ENCODE measurements at places on chromosomes 5 and 9.

DNA sequence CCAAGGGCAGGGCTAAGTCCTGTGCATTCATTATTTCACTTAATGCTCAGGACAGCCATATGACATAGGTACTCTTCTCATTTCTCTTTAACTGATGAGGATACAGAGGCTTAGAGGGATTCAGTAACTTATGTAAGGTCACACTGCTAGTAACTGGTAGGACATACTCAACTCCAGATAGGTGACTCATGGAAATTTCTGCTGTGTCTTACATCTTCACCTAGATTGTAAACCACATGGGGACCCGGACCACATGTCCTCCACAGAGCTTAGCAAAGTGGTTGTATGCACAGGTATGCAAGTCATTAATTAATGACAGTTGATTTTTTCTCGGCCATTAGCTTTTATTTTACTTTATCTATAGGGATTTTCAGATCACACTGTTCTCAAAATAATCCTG lies 29.3 kb downstream of the SLC1A1 start:
- DNase-seq, result no peak

DNA sequence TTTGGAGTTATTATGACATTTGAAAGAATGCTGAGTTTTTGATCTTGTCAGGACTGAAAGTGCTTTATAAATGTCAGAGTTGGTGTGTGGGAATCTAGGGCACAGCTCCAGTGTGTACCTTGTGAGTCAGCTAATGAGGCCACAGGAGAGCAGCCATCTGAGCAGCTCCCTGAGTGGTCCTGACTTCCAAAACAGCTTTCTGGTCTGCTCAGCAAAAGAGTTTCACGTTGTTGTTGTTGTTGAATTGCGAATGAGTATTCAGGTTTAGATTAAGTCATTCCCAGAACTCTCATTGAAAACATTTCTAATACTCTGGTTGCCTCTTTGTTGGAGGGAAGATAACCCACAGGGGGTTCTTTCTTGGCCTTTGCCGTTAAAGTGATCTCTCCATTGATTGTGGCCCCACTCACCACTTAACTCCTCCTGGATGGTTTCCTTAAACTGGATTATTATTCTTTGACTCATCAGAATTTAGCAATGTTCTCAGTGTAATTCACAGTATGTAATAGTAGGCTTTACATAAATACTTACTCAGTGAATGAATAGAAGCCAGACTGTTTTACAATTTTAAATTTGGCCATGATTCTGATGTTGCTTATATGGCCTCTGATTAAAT lies 125.1 kb upstream of the SGCD start:
- DNase-seq, result no peak

DNA sequence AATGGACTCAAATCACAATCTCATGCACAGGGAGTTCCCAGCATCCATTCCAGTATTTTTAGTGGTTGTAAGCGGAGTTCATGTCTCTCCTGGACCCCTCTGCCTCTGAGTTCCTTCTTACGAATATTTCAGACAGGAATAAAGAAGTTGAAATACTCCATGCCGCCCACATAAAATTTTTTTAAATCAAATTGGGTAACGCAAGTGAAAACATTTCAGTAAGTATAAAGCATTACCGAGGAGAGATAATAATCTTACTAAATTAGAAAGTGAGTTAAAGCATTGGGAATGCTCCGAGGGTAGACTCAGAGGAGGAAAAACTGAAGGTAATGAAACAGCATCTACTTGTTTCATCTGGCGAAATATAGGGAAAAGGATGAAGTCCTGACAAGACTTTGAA lies 317.6 kb downstream of the ARRDC3 start:
- no peak for DNase-seq

DNA sequence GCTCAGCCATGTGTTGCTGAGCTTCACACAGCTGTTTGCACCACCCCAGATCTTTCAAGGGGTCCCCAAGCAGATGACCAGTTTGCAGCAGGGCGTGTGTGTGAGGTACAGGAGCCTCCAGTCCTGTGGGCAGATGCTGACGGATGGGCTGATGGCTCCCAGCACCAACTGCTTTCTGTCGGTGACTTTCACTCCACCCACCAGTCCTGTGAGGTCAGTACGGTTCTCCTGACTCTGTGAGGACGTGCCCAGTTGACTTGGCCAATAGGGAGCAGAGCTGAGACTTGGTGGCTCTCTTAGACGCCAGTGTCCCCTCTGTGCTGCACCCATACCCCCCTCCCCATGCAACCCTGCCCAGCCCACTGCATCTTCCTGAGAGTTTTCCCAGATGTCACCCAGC lies 19.7 kb downstream of the COL5A1 start:
- DNase-seq, result no peak

- no peak for DNase-seq
Measured at GRCh38 chr9:131404581-131404980, 10.7 kb downstream of the PRRC2B start.

- DNase-seq, result no peak
Measured at GRCh38 chr5:74951865-74952264, 85.7 kb upstream of the FAM169A start.

- DNase-seq, result peak; percentile 45
Measured at GRCh38 chr5:141878186-141878710, at the start of gene PCDH1. TSS of gene PCDH1 (minus strand) at chr5:141878410. CDS start at chr5:141878262, 148 bp downstream.

DNA sequence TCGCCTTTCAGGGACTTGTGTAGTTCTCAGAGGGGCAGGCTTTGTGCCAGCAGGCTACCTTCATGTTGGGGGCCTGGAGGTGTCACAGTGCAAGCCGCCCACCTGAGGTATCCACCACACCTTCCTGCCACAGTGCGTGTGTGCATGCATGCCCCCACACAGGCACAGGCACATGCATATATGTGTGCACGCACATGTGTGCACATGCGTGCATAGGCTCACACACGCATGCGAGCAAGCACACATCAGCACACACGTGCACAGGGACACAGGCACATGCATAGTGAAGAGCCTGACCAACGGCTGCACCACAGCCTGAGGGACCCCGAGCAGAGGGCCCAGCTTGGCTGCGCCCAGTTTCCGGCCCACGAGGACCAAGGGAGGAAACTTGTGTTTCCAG lies 36.1 kb downstream of the IRX4 start:
- no peak for DNase-seq

DNA sequence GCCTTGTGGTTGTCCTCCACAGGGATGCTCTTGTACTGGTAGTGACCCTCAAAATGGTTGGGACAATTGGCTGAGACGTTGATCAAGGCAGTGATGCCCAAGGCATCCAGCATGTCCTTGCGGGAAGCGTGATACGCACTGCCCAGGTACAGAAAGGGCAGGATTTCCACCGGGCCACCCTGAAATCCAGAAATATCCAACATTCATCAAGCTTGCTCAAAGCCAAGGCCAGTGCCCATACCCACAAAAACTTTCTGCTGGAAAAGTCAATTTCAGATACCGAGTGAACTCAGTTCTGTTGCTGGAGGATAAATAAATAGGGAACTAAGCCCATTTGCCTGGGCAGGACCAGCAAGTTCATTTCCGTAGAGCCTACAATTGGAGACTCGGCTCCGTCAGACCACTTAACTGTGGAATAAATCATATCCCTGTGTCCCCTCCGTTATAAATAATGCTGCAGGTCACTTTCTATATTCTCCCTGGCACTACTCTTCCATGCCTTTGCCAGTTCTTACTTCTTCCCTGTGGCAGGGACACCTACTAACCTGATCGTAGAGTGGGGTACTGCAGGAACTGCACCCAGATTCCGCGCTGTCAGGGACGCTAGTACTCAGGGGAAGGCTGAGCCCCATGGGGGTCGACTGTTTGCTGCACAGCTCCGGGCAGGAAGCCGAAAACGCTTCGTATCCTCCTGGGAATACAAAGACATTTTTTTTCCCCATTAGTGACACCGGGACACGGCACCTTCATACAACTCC lies 1.2 kb downstream of the DUSP1 start:
- peak; percentile 43 for DNase-seq

GRCh38 chr9:135770203-135770535 lies 68.2 kb downstream of the KCNT1 start:
- DNase-seq, result no peak

GRCh38 chr5:137236849-137237507 lies 262.1 kb downstream of the SPOCK1 start:
- DNase-seq, result peak; percentile 37
